ENCODE measurements at places on chromosomes 6 and 20.

GRCh38 chr20:35279040-35279439 is 1.1 kb upstream of the MMP24OS start:
- DNase-seq = no peak

DNA sequence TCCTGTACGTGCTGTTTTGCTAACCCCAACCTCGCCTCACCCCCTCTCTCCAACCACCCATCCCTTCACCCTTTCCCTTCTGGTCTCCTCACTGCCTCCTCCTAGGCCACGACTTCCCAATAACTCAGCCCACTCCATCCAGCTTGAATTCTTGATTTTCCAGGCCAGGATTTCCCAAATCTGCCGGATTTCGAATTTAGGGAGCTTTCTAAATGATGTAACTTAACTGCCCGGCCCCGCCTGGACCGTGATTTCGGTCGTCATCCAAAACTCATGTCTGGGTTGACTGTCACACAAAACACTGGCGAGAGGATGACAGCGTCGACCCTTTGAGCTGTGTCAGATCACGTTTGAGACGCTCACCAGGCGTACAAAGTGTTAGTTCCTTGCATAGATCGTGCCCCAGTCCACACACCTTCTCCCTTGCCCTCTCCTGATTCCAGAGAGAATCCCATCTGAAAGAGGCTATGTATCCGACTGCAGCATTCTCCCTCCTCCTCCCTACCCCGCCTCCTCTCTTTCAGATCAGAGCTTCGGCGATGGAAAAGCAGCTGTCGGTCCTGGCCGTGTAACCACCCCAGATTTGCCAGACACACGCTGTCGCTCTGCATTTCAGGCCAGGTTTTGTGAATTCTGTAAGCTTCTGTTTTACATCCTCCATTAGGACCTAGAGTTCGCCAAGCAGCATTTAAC is 168.2 kb downstream of the GPX5 start:
- no peak for DNase-seq

GRCh38 chr6:76779068-76779467 is 684.2 kb downstream of the HTR1B start:
- DNase-seq = no peak

DNA sequence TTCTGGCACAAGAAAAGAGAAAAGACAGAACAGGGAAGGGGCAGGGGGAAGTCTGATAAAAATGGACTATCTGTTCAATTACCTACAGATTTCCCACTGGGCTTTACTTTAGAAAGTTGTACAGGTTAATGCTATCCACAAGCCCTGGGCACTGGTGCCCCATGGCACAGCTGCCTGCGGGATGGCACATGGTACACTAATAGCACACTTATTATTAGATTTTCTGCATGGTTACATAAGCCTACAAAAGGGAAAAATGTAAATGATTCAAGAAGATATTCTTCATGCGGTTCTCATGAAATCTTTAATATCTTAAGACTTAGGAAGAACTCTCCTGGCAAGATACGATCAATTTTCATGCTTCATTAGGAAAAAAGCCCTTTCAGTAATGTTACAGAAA is 137.5 kb downstream of the GMPR start:
- no peak for DNase-seq

GRCh38 chr20:63955827-63956663 is at the start of gene UCKL1:
Gene UCKL1 (minus strand): TSS chr20:63956416. CDS start chr20:63956372, 44 bp downstream.
- DNase-seq = peak; percentile 96

GRCh38 chr6:125867483-125867942 is 76.8 kb downstream of the NCOA7 start:
- DNase-seq = peak; percentile 11

DNA sequence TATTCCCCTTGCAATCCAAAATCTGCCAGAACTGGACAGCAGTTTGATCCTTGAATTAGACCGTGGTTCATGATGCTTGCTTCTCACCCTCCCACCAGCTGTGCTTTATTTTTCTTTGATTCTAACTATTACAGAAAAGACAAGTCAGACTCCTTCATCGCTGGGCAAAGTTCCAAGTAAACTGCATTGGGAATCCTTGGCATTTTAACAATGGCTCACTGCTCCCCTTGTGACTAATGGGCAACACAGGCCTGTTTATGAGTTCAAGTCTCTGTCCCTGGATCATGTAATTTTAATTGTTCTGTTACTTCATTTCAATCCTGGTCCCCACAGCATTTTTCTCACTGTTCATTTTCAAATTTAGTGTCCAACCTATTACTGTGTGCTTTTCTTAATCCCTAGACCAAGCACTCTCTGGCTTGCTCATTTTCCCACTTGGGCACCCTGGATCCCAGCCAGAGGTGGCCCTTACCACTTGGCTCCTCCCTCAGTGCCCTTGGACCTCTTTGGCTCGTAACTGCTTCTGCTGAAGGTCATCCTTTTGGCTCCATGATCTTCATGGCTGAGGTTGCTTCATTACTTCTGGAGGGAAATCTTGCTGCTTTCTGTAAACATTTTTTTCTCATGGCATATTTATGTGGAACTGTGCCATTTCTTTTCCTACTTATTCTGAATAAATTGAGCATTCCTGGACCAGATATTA is 32.8 kb downstream of the PSMB9 start:
- no peak for DNase-seq

DNA sequence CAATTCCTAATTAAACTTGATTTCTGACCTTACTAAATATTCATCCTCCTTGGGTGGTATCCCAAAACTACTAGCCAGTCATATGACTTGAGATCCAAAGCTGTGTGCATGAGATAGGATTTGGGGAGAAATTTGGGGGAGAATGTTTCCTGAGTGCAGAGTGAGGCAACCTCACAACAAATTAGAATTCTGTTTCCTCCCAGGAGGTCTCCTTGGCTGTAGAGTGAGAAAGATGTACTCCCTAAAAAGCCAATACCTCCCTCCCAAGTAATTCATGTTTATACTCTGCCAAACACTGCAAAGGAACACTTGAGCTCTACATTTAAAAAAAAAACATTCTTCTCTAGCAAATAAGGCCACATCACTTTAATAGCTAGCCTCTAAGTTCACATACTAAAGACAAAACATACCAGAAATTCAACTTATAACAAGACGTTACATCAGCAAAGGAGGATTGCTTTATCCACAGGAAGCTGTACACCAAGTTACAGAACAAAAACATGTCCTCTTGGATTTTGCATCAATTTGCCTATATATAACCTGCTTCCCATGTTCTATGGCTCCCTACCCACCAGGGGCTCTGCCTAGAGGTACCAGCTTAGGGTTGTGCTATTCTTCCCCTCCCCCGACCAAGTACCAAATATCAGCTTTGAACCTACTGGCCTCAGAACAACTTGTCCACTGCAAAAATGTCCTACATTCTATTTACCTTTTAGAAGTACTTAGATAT is 15.4 kb upstream of the TMEM30A start:
- DNase-seq = no peak

- DNase-seq = no peak
Observed at GRCh38 chr6:169287675-169288074, 34.0 kb upstream of the THBS2 start.

DNA sequence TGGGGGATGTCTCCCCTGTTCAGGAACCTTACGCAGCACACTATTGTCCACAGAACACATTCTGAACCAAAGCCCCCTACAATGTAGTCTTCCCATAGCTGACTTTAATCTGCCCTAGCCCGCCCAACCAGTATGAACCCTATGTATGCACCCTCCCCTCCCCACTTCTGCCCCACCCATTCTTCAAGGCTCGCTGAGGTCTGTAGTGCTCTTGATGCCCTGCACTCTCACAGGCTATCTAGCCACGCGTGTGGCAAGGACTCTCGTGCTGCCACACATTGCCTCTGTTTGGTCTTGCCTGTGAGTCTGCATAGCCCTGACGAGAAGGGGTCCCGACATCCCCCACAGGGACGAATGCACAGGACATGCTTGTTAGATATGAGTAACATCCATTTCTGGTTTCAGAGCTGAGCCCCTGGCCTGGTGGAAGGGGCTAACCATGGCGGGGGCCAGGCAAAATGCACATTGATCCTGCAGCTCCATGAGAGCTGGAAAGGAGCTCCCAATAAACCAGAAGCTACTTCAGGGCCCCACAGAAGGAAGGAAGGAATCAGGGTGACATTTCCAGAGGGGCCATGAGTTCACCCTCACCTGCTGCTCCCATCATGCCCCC is 22.6 kb downstream of the MOCS1 start:
- DNase-seq = peak; percentile 11

GRCh38 chr6:74606582-74607071 is 599.2 kb downstream of the COL12A1 start:
- no peak for DNase-seq

- no peak for DNase-seq
Observed at GRCh38 chr6:150235218-150235617, 92.4 kb downstream of the PPP1R14C start.

DNA sequence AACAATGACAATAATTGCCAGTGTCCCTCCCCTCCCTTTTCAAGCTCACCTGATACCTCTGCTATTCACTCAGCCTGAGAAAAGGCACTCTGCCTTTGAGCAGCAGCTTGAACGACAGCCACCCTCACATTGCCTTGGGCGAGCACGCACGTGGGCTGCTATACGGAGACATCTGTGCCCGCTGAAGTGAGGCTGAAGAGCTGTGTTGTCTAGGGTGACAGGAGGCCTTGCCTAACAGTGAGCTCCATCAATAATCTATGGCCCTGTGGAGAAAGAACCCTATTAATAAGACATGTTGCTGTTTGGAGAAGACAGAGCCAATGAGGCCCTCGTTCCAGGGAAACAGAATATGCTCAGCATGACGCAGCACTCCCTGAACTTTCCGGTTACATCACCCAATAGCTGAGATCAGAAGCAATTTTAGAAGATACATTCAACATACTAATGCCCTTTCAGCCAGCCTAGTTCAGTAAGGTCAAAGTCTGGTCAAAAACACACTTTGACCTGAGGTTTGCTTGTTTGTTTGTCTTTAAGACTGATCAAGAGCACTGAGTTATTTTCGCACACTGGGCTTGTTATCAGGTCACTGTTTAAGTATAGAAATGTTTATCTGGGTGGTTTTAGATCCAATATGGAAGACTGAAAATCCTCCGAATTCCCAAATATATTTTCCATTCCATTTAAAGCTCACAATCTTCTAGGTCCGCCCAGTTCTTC is 30.6 kb downstream of the RBM24 start:
- peak; percentile 2 for DNase-seq

- DNase-seq = no peak
Observed at GRCh38 chr20:23325107-23325506, 25.5 kb upstream of the NXT1 start.

GRCh38 chr20:63073738-63074065 is 66.9 kb upstream of the BHLHE23 start:
- no peak for DNase-seq

- no peak for DNase-seq
Observed at GRCh38 chr20:25254571-25254970, 6.7 kb downstream of the PYGB start.

DNA sequence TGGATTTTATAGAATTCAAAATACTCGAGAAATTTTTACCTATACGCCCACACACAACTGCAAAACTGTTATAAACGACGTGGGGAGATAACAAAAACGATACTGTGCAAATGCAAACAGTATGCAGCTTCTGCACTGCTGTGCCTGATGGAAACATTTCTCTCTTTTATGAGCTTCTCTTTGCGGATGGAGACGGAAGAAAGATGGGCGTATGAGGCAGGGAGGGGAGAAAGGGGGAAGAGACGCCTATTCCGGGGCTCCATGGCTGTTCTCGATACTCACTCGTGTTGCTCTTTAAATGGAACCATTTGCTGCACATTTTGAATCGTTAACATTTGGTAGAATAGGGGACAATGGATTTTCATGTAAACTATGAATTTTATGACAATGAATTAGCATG is 69.1 kb upstream of the EXOC2 start:
- no peak for DNase-seq

- DNase-seq = no peak
Observed at GRCh38 chr20:64045346-64046011, 4.0 kb downstream of the SOX18 start.

DNA sequence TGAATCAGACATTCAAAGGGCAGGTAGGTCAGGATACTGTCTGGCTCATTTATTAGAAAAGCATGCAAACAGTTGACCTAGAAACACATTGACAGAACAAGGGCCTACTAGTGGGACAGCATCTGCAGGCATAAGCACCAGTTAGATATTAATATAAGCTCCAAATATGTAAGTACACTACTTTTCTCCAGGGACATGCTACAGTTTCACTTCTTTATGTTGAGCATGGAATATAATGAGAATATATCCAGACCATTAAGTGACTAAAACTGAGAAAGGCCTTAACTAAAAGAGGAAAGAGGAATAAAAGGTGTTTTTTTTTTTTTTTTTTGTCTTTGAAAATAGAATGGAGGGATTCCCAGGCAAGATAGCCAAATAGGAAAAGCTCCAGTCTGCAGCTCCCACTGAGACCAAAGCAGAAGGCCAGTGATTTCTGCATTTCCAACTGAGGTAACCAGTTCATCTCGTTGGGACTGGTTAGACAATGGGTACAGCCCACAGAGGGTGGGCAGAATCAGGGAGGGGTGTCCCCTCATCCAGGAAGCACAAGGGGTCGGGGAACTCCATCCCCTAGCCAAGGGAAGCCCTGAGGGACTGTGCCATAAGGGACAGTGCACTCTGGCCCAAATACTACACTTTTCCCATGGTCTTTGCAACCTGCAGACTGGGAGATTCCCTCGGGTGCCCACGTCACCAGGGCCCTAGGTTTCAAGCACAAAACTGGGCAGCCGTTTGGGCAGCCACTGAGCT is 251.6 kb downstream of the PHF3 start:
- DNase-seq = no peak

Measured in NCI-H345 (cell line).